G401 (cell line): ENCODE measurements at places on chromosomes 16 and 17. TPM values are rescaled to one million over a fixed set of nuclear protein-coding genes. Genes with fewer than 3 reads are reported as not detected.

Gene ZP2
- total RNA-seq = not detected in 2 replicates

Gene PDILT
- total RNA-seq = not detected in 2 replicates

Gene SLC52A1
- total RNA-seq = not detected in 2 replicates

Gene WSCD1
- 0.06 TPM in 1 of 2 replicates, not detected in the other for total RNA-seq

DNA sequence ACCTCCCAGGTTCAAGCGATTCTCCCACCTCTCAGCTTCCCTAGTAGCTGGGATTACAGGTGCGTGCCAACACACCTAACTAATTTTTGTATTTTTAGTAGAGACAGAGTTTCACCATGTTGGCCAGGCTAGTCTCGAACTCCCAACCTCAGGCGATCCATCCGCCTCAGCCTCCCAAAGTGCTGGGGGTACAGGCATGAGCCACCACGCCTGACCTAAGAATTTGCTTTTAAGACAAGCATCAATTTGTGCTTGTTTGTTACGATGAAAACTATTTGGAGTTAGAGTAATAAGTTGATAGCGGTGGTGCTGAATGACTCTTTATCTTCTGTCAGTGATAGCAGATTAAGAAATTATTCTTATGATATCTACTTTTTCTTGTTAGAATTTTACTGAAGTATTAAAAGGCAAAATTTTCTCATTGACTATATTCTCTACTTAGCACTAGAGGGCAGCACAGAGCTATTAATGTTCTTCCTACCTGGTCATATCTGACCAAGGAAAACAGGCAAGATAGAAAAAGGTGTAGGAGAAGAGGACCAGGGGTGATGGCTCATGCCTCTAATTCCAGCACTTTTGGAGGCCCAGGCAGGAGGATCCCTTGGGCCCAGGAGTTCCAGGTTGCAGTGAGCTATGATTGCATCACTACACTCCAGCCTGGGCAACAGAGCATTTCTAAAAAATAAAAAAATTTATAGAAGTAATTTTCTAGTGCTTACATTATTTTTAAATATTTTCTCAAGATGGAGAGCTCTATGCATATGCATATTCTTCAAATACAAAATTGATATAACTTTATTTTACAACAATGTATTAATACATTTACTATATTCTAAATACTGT lies 24.5 kb downstream of the STXBP4 start:
- peak; percentile 76 for DNase-seq

GRCh38 chr16:24253192-24253591 lies 2.9 kb upstream of the CACNG3 start:
- peak; percentile 71 for DNase-seq

DNA sequence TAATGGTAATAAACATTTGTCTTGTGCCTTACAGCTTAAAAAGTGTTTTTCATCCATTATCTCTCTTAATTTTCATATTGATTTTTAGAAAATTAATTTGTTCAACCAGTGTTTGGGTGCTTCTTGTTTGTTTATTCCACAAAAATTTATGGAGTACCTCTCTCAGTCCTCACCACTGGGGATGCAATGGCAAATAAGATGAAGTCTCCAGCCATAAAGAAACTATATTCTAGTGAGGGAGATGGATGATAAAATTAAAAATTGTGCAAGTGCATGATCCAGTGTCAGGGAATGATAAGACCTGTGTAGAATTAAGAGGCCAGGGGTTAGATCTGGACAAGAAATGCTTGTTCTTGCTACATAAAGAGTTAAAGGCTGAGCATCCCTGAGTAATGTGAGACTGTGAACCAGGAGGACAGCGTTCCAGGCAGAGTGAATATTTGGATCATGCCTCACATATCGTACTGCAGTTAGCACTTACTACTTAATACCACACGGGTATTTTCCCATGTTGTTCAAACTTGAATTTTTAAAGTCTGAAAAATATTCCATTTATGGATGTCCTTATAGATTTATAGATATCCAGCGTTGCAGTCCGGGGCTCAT lies 535.7 kb upstream of the HSBP1 start:
- DNase-seq = no peak

DNA sequence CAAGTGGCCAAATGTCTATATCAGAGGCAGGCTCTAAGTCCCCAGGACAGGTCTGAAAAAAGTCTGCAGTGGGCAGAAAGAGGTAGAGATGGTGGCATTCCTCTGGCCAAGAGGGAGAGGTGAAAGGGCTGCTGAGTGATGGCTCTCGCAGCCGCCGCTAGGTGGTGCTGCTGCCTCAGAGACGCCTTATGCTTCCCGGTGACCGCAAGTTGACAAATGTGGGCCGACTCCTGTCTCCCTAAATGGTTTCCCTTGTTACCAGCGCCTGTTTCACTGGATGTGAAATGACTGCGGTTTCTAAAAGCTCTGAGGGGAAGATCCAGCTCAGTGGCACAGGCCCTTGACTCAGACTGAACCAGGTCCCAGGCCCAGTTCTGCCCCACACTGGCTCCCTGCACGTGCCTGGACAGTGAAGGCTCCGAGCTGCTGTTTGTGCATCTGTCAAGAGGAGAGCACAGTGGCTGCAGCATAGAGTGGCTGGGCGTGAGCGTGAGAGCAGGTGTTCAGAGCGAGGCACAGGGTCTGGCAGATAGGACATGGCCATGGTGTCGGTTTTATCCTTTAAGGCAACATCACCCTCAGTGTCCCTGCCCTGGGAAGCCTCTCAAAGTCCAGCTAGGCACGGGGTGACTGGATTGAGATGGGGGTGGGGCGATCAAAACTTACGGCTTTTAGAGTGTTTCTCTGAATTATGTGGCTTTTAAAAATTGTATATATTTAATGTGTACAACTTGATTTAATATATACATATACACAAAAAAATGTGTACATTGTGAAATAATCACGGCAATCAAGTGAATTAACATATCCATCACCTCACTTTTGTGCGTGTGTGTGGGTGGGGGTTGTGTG lies 19.9 kb downstream of the CLEC16A start:
- DNase-seq = peak; percentile 87
